DMS53 (cell line): ENCODE measurements at places on chromosomes 11 and 22.

DNA sequence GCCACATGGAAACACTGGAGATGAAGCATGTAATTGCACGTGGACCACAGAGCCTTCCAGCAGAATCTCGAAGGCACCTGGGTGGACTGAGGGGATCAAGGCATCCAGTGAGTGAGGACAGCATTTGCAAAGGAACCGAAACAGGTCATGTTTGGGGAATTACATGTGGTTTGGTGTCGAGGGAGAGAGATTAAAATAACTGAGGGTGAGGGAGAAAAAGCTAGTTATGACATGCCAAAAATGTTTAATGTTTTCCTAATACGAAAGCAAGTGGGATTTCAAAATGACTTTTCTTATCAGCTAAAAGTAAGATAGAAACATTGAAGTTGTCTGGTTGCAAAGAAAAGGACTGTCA is 157.1 kb downstream of the BLID start:
- no peak for DNase-seq

- DNase-seq = no peak
Observed at GRCh38 chr11:73384872-73385689, 8.9 kb downstream of the RELT start.

DNA sequence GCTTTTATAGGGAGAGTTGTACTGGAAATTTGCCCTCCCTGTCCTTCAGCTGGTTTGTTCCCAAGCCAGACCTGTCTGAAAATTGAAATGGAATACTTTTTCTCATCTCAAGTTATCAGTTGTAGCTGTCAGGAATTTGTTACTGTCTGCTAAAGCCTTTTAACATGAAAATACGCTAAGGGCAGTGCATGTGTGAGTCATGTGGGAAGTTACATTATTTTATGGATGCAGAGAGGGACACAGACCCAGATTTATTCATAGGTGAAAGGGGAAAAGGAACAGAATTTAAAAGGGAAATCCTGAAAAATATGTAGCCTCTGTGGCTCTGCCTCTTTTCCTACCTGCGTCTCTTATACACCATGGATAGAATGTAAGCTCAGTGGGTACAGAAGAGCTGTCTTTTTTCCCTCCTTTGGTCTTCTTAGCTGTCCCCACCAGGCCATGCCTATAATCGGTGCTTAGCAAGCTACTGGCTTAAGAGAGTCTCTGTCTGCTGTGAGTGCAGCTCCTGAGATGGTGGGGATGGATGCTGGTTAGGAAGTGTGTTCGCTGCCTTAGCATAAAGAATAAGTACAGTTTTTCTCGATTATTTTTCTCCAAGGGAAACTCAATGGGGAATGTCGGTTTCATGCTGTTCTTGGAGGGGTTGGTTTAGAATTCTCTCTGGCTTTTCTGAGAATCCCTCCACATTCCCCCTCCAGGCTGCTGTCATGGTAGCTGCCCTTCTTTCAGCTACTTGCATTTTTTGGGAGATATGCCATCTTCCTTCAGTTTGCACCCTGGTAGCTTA is 166.8 kb downstream of the TEAD1 start:
- DNase-seq = peak; percentile 33

DNA sequence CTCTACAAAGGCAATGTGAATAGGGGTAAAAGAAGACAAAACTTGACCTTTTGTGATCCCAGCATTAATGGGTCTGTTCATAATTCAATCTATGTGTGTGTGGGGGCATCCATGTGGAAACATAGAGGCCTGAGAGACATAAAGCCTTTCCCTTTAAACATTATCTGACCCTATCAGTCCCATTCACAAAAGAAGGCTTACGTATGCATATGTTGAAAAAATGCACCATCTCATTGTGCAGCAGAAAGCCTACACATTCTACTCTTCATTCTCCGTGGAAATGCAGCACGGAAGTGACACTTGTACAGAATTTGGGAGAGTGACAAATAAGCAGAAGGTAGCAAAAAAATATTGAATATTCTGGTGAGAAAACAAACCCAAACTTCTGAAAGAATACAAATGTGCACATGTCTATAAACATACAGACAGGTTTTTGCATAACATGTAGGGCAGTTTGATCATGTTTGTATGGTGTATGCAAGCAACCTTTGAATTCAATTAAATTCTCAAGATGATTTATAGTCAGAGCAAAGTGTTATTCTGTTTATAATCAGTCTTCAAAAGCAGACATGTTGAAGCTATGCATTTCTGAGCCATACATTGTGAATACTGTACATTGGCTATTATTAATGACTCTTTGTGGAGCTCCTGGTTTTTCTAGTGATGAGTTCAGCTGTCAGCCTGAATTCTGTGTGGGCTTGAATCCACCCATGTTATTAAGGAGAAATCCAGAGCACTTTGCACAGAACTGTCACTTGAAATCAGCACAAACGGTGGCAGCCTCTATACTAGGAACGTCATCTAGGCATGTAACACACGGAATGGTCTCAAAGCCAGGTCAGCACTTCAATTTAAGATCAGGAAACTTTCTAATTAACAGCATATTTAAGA is 236.8 kb downstream of the DCDC1 start:
- no peak for DNase-seq

DNA sequence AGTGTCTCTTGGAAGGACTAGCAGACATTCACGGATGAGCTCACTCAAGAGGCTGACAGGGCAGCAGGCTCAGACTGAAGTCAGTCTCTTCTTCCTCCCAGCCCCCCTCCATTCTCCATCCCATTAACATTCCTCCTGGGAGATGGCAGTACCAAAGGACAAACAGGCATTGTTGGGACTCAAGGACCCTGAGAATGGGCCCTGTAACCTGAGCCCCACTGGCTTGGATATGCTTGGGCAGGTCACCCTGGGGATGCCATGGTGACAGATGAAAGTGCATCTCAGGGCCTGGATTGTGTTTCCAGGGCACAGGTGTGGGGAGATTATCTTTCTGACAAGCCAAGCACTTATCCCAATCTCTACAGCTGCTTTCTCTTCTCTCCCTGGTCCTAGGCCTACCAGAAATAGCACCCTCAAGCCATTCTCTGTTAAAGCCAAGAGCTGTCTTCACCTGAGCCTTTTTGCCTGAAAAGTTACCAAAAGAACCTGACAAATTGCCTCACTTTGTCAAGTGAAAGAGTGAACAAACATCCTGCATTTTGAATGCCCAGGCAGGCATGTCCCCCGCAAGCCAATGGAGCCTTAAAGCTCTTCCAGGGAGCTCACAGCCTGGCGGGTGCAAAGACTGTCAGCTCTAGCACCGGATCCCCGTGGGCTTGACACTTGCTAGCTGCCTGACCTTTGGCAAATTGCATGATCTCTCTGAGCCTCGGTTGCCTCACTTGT is 366.0 kb upstream of the NARS2 start:
- DNase-seq = peak; percentile 98

DNA sequence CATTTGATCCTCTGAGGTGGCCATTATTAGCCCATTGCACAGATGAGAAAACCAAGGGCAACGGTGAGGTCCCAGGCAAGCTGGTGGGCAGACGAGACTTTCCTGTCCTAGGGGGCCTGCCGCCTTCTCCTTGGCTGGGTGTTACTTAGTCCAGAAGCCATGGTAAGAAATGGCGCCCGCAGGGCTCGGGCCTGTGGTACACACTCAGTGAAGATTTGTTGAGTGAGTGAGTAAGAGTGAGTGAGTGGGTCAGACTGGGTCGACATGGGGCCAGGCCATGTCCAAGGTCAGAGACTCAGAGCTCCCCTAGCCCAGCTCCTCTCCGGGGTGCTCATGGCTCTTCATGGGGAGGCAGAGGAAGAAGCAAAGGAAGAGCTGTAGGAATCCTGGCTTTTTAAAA is 36.0 kb downstream of the RASD2 start:
- DNase-seq = no peak

GRCh38 chr11:7251836-7252682 is at the start of gene SYT9:
SYT9 (plus strand) TSS chr11:7251904; CDS start chr11:7252187, 283 bp downstream.
- DNase-seq = peak; percentile 88

DNA sequence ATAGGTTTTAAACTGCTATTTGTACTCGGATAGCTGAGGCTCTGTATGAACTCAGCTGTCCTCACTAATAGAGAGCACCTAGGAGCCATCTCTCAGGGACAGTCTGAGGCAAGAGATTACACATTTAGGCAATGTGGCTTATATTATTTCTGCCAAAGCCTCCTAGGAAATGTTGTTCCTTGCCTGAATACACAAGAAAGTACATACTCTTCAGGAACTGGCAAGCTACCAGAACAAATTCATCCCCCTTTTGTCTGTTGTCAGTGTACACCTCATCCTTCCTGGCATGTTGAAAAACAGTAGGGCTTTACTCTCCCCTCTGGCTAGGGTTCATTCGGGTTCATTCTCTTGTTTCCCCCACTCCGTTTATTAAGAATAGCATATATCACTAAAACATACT is 615.9 kb upstream of the FAT3 start:
- DNase-seq = peak; percentile 67

DNA sequence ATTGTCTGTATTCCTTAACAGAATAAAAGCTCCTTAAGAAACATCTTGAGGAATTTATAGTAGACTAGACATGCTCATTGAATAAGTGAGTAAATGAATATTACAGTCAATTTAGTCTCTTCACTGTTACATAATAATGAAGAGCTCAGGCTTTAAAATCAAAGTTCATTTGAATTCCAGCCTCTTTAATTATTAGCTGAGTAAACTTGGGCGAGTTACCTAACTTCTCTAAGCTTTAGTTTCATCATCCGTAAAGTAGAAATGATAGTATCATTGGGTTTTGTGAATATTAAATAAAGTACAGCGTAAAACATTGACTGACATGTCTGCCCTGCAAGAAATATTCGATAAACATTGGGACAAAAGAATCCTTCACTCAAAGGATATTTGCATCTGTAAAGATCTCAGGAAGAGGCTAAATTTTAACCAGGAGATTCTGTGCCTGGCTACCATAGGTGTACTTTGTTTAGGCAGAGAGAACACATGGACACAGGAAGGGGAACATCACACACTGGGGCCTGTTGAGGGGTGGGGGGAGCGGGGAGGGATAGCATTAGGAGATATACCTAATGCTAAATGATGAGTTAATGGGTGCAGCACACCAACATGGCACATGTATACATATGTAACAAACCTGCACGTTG is 15.2 kb upstream of the BBOX1 start:
- no peak for DNase-seq

DNA sequence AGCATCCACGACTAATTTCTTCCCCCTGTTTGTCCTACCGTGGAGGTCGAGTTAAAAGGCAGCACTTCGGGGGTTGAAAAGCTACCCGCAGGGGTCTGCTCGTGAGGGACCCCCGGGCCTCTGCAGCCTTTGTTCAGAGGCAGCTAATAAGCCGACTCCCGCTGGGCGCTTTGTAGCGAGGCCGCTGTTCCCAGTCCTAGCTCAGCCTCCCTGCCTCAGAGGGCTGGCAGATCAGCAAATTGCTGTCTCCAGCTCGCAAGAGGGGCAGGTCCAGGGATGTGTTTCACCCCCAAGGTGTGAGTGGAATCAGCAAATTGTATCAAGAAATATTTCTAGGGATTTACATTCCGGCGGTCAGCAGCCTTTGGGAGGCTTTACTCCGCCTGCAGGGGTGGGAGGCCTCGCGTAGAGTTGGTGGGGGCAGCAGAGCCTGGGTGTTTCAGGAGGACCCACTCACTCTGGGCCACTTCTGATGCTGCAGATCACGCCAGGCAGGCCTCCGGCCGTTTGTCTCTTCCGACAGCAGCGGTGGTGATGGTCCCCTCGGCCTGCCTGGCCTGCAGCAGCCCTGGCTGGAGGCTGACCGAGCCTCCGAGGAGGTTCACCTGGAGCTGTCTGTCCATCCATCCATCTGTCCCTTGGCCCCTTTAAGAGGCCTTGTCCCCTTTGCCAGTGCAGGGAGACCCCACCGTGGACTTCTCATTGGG is 21.6 kb upstream of the KCNQ1OT1 start:
- DNase-seq = no peak

GRCh38 chr11:33775832-33776470 is 1.6 kb upstream of the FBXO3 start:
- peak; percentile 45 for DNase-seq

DNA sequence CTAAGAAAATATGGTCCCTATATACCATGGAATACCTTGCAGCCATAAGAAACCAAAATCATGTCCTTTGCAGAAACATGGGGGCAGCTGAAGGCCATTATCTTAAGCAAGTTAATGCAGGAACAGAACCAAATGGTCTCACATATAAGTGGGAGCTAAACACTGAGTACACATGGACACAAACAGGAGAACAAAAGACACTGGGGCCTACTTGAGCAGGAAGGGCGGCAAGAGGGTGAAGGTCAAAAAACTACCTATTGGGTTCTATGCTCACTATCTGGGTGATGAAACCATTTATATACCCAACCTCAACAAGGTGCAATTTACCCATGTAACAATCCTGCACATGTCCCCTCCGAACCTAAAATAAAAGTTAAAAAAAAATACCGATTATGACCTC is 22.5 kb downstream of the GAS2 start:
- peak; percentile 87 for DNase-seq

- DNase-seq = no peak
Observed at GRCh38 chr11:112229746-112230433, 3.7 kb downstream of the PTS start.

- DNase-seq = no peak
Observed at GRCh38 chr11:20258376-20258895, 98.2 kb upstream of the DBX1 start.

DNA sequence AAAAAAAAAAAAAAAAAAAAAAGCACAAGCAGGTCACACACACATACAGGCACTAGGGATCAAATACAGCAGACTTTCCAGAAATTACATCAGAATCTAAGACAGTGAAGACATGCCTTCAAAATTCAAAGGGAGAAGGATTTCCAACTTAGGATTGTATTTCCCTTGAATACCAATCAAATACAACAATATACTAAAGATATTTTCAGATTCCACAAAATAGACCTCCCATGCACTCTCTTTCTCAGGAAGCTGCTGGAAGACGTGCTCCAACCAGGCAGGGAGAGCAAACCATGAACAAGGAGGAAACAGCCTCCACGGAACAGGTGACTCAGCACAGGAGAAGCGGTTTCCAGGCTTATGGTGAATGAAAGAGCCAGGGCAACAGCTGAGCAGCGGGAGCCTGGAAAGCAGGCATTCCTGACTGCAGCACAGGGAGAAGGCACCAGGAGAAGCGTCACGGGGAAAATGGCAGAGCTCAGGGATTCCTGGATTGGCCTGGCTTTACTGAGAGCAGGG is 32.0 kb downstream of the TMEM184B start:
- DNase-seq = peak; percentile 79

GRCh38 chr11:8870411-8871170 is 40.4 kb upstream of the AKIP1 start:
- peak; percentile 80 for DNase-seq

DNA sequence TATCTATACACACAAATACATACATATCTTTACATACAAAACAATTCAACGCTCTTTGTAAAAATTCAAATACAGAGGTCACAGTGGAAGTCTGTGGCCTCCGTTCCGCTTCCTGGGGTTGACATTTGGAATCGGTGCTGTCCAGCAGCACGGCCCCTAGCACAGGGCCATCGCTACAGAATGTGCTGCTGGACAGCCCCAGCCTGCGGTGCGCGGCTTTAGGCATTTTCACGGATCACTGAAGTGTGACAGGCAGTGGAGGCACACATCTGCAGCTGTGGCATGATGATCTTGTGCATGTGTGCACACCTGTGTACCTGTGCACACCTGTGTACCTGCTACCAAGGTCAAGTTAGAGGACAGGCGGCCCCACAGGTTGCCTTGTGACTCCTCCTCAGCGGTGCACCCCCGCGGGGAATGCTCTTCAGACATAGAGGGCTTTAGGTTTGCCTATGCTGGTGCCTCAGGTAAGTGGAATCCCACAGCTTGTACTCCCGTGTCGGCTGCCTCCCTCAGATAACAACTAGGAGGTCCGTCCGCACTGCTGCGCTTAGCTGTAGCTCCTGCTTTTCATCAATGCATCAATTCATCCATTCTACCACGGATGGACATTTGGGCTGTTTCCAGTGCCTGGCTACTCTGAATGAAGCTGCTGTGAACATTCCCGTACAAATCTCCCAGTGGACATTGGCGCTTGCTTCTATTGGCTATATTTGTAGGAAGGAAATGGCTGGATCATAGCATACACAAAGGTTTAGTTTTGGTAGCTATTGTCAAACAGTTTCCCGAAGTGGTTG is 29.9 kb downstream of the GAL start:
- peak; percentile 40 for DNase-seq
